ENCODE measurements at places on chromosomes 3 and 15.

DNA sequence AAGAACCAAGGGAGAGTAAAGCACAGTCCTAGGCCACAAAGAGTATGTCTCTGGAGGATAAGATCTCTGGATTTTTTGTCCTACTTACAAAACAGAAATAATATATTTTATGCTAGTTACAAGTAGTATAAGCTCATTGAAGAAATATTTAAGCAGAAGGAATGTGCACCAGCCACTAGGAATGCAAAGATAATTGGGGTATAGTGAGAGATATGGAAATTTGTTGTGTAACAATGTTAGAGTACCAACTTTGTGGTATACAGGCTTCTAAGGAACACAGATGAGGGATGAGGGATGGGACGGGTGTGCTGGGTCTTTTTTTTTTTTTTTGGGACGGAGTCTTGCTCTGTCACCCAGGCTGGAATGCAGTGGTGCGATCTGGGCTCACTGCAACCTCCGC lies 26.5 kb downstream of the AKAP13 start:
- DNase-seq: no peak

GRCh38 chr3:151818361-151818760 lies 4.4 kb downstream of the AADAC start:
- no peak for DNase-seq

- DNase-seq: no peak
Measured at GRCh38 chr3:150760431-150761200, 2.4 kb downstream of the SIAH2 start.

DNA sequence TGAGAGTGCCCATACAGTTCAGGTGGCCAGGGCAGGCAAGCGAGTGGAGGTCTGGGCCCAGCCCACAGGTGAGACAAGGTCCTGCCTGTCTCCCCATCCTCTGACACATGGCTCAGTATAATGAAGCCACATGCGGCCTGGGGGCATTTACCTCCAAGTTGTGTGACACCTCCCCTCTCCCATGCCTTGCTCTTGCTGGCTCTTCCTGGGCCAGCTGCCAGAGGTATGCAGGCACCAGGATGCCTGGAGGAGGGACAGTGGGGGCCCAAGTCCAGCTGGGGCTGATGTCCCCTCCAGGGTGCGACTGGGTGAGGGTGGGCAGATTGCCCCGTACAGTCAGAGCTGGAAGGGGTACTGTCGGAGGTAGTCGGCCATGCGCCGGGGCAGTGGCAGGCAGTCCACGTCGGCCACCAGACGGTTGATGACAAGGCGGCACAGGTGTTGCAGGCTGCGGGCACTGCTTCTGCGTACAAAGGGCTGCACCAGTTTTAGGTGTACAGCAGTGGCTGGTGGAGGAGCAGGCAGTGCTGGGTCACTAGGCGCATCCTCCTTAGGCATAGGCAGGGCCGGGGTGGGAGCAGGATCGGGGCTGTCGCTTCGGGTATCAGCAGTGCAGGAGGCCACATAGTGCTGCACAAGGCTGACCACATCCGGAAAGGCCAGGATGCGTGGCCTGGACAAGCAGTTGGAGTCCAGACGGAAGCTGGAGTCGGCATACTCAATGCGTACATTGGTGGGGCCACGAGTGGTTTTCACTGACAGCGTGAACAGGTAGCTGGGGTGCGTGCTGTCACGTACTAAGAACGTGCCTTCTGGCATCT lies 4.1 kb downstream of the CISH start:
- no peak for DNase-seq

GRCh38 chr3:138774529-138775253 lies 60.0 kb downstream of the PIK3CB start:
- no peak for DNase-seq

- DNase-seq: no peak
Measured at GRCh38 chr3:98058244-98058960, 23.3 kb upstream of the GABRR3 start.

DNA sequence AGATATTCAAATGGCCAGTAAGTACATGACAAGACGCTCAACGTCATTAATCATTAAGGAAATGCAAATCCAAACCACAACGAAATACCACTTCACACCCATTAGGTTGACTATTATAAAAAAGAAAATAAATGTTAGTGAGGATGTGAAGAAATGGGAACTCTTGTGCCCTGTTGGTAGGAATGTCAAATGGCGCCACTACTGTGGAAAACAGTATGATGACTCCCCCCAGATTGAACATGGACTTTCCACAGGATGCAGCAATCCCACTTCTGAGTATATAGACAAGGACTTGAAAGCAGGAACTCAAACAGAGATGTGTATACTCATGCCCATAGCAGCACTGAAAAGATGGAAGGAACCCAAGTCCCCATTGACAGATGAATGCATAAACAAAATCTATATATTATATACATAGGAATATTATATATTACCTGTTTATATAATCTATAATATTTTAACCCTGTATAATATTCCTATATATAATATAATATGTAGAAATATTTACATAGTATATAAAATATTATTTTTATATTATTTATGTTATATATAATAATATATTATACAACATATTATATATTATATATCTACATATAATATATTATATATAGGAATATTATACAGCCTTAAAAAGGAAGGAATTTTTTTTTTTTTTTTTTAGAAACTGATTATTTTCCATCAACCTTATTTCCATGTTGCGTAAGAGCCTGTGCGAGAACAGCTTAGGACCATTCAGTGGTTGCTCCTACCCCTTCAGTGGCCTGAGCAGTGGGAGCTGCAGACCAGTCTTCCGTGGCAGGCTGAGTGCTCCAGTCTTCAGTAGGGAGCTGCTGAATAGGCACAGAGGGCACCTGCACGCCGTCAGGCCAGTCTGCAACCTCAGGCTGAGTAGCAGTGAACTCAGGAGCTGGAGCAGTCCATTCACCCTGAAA lies 17.6 kb upstream of the PIGZ start:
- no peak for DNase-seq

DNA sequence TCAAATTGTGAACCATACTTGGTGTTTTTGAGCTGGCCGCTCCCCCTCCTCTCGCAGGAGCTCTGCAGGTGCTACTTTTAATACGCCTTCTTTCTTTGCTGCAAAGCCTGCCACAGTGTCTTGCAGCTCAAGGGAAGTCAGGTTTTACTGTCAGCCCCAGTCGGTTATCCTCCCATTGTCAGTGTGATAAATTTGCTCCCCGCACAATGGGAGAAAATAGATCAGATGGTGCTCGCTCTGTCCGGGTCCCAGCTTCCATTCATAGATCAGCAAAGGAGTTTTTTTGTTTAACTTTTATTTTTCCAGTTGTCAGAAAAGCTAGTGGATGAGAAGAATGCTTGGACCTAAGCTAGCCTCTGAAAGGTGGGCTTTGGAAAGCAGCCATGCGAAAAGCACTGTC lies 207.7 kb downstream of the RYR3 start:
- DNase-seq: no peak

Measured in stimulated activated CD8-positive, alpha-beta memory T cell treated with anti-CD3 and anti-CD28 coated beads, Interleukin-4, amount 100 ng/mL, for 24 hours (primary cell).